GOT3 (cell line): ENCODE measurements at places on chromosomes 11 and 22.

GRCh38 chr11:12117611-12118010 is 7.2 kb downstream of the MICAL2 start:
- no peak for DNase-seq

DNA sequence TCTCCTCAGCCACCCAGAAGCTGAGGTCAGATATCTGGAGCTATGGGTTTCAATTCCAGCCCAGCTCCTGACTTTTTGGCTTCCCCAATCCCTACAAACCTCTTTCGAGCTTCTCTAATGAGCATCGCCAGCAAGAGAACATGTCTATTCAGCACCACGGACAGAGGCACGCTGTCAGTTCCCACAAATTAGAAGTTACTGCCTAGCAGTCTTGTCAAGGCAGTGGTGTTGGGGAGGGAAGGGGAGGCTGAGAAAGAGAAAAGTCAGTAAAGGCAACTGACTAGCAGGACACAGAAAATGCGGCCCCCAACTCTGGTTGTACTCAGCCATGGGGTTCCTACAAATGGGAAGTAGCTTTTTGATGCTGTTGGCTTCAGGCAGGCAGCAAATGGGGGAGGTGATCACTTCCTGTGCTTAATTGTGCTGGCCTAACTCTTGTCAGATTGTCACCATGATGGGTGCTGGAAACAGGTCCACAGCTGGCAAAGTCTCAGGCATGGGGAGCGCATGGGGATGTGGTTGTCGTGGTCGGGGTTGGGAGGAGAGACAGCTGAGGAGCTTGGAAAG is 205.9 kb downstream of the ST3GAL4 start:
- no peak for DNase-seq

DNA sequence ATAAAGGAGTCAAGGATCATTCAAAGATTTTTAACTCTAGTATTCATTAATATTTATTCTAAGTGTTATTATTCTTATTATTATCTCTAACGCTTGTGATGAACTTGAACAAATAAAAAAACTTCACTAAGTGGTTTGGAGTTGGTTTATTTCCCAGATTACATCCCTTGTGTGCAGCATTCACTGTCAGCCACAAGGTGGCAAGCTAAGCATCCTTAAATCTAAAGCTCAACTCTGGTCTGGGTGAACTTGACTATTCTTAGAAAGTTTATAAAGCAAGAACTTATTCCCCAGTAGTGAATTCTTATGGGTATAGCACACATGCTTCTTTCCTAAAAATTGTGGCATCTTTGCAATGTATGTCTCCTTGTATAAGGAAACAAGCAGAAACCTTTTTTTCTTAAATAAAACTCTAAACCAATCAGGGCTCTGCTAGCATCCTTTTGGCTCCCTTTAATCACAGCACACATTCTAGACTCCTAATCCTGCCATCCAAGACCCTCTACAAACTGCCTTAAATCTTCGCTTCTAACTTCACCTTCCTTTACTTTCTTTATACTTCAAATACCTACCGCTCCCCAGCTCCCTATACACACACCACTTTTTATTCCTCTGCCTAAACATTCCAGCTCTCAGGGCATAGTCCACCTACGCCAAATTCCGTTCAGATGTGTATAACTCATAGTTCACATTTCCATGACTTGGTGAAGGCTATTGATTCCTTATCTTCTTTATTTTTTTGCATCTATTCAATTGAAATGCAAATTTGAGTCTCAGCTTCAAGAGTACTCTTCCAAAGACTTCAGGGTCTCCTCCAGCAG is 1068.8 kb downstream of the DLG2 start:
- DNase-seq, result no peak

GRCh38 chr11:113991170-113991569 is 16.3 kb downstream of the HTR3A start:
- no peak for DNase-seq

- DNase-seq, result no peak
Measured at GRCh38 chr11:47148270-47148669, 28.4 kb downstream of the ARFGAP2 start.

GRCh38 chr11:7903940-7904339 is 27.1 kb downstream of the OR10A6 start:
- no peak for DNase-seq

DNA sequence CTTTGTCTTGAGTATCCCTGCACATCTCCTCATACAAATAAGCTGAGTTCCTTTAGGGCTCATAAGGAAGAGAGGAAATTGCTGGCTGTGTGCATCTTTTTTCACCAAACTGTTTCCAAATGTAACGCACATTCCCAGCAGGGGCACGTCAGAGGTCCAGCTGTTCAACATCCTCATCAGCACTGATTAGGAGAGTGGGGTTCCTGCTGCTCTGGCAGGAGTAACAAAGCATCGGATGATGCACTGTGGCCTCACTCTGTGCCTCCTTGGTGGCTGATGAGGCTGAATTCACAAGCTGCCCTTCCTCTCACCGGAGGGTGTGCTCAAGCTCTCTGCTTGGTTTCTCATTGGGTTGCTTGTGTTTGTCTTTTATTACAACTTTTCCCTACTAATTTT is 35.5 kb upstream of the SLC25A1 start:
- DNase-seq, result no peak

DNA sequence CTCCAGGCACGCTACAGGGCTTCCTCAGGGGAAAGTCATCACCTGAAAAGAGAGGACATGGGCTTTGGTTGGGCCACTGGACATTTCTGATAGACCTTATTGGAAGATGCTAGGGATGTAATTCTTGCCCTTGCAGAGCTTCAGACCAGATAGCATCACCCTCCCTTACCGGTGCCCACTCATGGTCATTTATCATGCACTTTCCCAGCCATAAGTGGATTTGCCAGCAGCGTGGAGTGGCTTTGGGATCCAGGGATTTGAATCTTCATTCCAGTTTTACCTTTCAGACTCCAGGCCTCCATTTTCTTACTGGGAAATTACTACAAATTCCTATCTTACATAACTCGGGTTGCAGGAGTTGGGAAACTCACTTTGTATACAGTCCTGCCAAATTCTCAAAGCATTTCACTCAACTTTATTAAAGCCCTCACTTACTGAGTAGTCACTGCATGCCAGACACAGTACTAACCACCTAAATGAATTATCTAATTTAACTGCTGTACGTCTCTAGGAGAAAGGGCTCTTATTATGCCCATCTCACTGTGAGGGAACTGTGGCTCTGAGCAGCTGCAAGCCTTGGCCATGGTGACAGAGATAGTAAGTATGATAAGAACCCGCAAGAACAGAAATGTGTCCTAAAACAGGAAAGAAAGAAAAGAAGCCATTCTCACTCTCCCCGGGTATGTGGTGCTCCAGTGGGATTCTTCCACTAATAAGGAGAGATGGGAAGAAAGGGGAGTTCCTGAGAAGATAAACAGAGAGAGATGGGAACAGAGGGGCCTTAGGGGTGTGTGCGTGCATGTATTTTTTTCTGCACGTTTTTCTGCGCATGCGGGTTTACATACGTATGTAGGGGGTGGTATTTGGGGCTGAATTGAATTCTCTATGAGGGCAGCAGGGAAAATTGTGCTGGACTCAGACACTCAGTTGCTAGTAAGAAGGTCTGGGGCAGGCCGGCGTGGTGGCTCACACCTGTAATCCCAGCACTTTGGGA is 9.7 kb downstream of the CHRM1 start:
- DNase-seq, result no peak

GRCh38 chr11:58912124-58912523 is 27.2 kb upstream of the GLYATL1 start:
- DNase-seq, result no peak

GRCh38 chr11:63507511-63507910 is 1.6 kb downstream of the LGALS12 start:
- no peak for DNase-seq

- no peak for DNase-seq
Measured at GRCh38 chr22:27029584-27030130, 372.3 kb downstream of the MIAT start.

DNA sequence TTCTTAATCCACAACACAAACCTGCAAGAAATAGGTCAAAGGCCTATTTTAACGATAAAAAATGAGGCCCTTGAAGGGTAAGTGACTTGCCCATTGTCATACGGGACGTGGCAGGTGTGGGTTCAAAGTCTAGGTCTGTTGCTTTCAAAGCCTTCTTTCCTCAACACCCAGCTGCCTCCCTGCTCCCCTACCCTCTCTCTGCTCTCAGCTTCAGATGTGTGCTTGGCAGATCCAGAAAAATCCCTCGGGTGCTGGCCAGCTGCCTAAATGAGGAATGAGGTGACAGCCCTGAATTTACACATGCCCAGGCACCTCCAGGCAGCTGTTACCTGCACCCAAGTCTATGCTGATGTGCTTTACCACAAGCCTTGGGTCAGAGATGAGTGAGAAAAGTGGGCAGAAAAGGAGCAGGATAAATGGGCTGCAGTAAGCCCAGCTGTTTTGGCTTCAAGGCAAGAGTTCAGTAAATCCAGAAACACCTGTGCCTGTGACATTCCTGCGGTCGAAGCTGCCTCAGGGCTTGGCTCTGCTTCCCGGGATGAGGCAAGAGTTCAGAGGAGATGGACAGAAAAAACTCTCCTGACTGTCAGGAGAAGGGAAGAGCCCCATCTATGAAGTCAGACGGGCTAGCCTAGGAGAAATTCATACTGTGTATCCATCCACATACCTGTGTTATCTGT is 49.9 kb upstream of the LDLRAD3 start:
- no peak for DNase-seq
